Fibroblast of villous mesenchyme (primary cell): ENCODE measurements at places on chromosomes 5 and 9. TPM values are rescaled to one million over a fixed set of nuclear protein-coding genes. Genes with fewer than 3 reads are reported as not detected.

SUSD3 gene
- total RNA-seq: 3.2 and 12.1 TPM in 2 replicates

GABRB2 gene
- total RNA-seq: under 0.01 TPM in 1 of 2 replicates, not detected in the other

AOPEP gene
- total RNA-seq: 151 and 153 TPM in 2 replicates

LCN2 gene
- not detected in 2 replicates for total RNA-seq

ENTPD8 gene
- total RNA-seq: under 0.01 TPM in 1 of 2 replicates, not detected in the other

SPINK5 gene
- under 0.01 TPM in 1 of 2 replicates, not detected in the other for total RNA-seq

CCL27 gene
- total RNA-seq: not detected in 2 replicates

MLANA gene
- not detected in 2 replicates for total RNA-seq

DRD1 gene
- under 0.01 TPM in 2 replicates for total RNA-seq

ACOT12 gene
- not detected in 2 replicates for total RNA-seq

MARCOL gene
- total RNA-seq: not detected in 2 replicates

PTPN3 gene
- under 0.01 TPM in 2 replicates for total RNA-seq
